ENCODE measurements at places on chromosomes 7 and 10. TPM values are rescaled to one million over a fixed set of nuclear protein-coding genes. Genes with fewer than 3 reads are reported as not detected.

SP8 gene
- not detected for total RNA-seq

HACD1 gene
- 1.3 TPM for total RNA-seq

MDFIC gene
- 65.0 TPM for total RNA-seq

IQUB gene
- not detected for total RNA-seq

HOXA11 gene
- not detected for total RNA-seq

CCDC172 gene
- total RNA-seq = not detected

UBE2D4 gene
- total RNA-seq = 10.6 TPM

HKDC1 gene
- 5.2 TPM for total RNA-seq

DNA sequence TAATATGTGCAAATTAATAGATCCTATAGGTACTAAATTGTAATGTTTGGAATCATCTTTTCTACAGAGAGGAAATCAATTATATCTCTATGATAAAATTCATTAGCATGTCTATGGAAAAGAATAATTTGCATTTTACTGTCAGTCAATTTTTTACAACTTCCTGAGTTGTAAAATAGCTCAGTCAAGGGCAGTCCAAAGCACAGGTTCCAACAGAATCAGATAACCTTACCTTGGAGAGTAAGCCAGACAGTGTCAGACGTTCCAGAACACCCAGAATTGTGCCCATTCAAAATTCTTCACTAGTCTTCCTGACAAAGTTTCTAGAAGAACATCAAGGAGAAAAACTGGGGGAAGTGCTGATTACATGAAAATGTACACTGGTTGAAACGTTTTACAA lies 31.1 kb upstream of the IMMP2L start:
- no peak overlapping the region for H3K4me3 ChIP-seq
- H3K27me3 ChIP-seq = no peaks in the 10 kb centered on the region
- no peak overlapping the region for H3K27ac ChIP-seq
- H3K36me3 ChIP-seq = no peaks in the 10 kb centered on the region

DNA sequence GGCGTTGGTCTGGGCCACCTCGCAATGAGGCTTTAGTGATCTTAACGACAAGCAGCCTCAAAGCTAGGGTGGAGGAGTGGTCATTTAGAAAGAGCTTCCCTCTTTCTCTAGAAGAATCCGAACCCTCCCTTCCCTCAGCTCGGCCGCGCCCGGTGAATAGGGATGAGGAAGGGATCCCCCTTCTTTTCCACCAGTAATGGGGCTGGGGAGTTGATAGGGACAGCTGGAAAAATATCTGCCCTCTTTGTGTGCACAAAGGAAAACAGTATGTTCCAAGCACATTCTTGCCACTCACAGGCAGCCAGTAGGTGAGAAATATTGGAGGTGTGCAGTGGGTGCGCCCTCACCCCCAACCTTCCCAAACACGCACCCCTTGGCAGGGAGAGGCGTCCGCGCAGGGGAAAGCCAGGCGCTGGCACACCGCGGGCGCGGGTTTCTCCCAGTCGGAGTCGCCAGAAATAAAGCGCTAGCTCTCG lies 6.5 kb downstream of the DLX5 start:
- peaks cover 33% of the 10 kb centered on the region for H3K27me3 ChIP-seq
- H3K4me3 ChIP-seq = no peak overlapping the region
- H3K4me1 ChIP-seq = peaks cover 19% of the 10 kb centered on the region
- H3K36me3 ChIP-seq = no peaks in the 10 kb centered on the region
- no peak overlapping the region for H3K27ac ChIP-seq

DNA sequence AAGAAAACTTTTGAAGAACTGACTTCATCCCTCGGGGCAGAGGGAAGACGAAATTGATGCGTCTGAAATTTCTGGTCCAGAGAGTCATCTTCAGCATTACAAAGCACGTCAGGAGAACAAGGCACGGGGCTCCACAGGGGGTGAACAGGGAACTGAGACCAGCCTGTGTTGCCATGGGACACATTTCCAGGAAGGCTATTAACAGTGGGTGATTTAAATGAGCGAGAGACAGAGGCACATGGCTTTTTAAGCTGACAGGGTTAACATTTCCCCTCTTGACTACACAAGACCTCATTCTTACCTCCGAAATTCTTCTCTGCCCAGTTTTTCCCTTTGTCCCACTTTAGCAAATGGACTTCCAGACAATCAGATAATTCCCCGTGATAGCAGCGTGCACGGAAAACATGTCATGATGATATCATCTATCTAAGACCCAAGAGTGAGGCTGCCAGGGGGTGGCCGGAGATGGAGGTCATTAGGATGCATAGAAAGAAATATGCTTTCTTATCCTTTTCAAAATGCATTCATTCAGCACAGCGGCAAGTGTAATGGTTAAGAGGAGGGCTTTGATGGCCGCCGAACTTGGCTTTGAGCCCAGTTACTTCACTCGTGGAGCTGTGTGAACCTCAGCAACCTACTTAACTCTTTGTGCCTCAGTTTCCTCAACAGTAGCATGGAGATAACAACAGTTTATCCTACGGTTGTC lies 248.0 kb downstream of the PRPF18 start:
- DNase-seq = no peak
- H3K4me3 ChIP-seq = no peak overlapping the region
- H3K4me1 ChIP-seq = no peaks in the 10 kb centered on the region
- H3K27ac ChIP-seq = no peak overlapping the region
- no peaks in the 10 kb centered on the region for H3K27me3 ChIP-seq

- peaks cover 6% of the 10 kb centered on the region for H3K4me1 ChIP-seq
- H3K27me3 ChIP-seq = no peaks in the 10 kb centered on the region
- H3K4me3 ChIP-seq = no peak overlapping the region
Measured at GRCh38 chr7:95335093-95335492, 10.8 kb upstream of the PON1 start.

DNA sequence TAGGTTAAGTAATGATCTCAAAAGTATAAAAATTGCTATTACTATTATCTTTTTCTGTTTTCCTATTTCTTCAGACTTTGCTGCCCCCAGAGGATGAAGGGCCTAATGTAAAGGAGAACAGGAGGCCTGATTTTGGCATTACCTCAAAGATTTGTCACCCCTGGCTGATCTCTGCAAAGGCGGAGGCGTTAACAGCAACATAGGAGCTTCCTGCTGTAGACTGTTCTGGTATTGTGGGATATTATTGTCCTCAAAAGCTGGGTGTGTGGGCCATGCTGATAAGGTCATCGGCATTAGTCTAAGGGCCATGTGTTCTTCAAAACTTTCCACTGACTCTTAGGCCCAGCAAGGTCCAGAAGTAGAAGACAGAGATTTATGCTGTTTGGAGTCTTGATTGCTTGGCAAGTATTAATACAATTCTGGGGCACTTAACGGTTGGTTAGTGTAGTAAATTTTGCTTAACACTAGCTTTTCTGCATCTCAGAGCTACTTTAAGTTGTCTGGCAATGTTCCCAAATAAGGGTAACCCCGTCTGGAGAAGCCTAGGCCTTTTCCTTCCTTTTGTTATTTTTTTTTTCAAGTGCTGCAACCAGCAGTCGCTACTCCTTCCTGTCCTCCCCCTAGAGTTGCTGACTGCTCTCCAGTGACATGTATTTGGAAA lies 14.0 kb upstream of the ENTPD1 start:
- H3K27me3 ChIP-seq = no peaks in the 10 kb centered on the region
- no peak overlapping the region for H3K4me3 ChIP-seq
- H3K4me1 ChIP-seq = no peaks in the 10 kb centered on the region
- H3K36me3 ChIP-seq = no peaks in the 10 kb centered on the region
- H3K27ac ChIP-seq = no peak overlapping the region

GRCh38 chr7:134654104-134654775 lies 7.6 kb downstream of the BPGM start:
- peaks cover 2% of the 10 kb centered on the region for H3K36me3 ChIP-seq
- DNase-seq = no peak

DNA sequence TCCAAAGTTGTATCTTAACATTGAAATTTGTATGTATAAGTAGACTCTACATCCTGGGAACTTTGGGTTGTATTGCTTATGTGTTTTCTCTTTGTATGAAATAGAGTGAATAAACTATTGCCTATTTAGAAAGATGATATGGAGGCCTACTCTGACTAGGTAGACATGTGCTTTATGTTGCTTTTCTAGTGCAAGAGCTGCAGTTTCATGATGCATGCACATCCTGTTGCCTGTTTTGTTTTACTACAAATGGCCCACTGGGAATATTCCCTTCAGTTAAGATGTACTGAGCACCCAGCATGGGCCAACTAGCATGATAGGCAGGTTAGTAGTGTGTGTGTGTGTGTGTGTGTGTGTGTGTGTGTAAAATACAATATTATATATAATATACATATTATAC lies 282.1 kb upstream of the LRGUK start:
- no peaks in the 10 kb centered on the region for H3K36me3 ChIP-seq
- H3K27ac ChIP-seq = no peak overlapping the region
- H3K27me3 ChIP-seq = no peaks in the 10 kb centered on the region
- H3K4me1 ChIP-seq = no peaks in the 10 kb centered on the region

GRCh38 chr10:62594093-62594520 lies 210.4 kb upstream of the ADO start:
- no peak for DNase-seq
- no peak overlapping the region for H3K27ac ChIP-seq
- H3K36me3 ChIP-seq = no peaks in the 10 kb centered on the region
- H3K27me3 ChIP-seq = no peaks in the 10 kb centered on the region
